Endothelial cell (in vitro differentiated cells): ENCODE measurements at places on chromosomes 12 and 14. TPM values are rescaled to one million over a fixed set of nuclear protein-coding genes. Genes with fewer than 3 reads are reported as not detected.

The ST8SIA1 gene
- total RNA-seq, result 0.77 TPM

The KRT71 gene
- total RNA-seq, result not detected

The TMEM229B gene
- total RNA-seq, result 0.08 TPM

The GPX2 gene
- not detected for total RNA-seq

The NOXRED1 gene
- total RNA-seq, result 0.49 TPM

The FOXG1 gene
- 1.8 TPM for total RNA-seq

The LRRC10 gene
- not detected for total RNA-seq

The HCAR2 gene
- not detected for total RNA-seq

The DPF3 gene
- total RNA-seq, result 3.0 TPM

The RPS6KL1 gene
- 2.3 TPM for total RNA-seq

The BDKRB1 gene
- not detected for total RNA-seq

The P2RX7 gene
- total RNA-seq, result 0.82 TPM
